Activated CD8-positive, alpha-beta memory T cell treated with anti-CD3 and anti-CD28 coated beads for 4 hours (primary cell): ENCODE measurements at places on chromosomes 3 and 15.

DNA sequence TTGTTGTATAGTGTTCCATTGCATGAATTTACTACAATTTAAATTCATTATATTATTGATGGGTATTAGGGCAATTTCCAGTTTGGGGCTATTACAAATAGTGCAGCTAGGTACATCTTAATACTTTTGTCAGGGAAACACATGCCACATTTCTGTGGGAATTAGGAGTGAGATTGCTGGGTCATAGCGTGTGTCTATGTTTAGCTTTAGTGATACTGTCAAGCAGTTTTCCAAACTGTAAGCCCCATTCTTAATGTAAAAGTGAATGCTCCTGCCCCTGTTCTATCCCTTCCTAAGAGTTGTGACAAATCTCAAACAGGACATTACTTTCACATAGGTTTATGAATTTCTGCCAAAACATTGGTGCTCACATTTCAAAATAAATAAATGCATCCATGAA lies 184.5 kb upstream of the ANKRD28 start:
- no peak for DNase-seq

- no peak for DNase-seq
Observed at GRCh38 chr15:23052522-23052921, 13.2 kb upstream of the TUBGCP5 start.

DNA sequence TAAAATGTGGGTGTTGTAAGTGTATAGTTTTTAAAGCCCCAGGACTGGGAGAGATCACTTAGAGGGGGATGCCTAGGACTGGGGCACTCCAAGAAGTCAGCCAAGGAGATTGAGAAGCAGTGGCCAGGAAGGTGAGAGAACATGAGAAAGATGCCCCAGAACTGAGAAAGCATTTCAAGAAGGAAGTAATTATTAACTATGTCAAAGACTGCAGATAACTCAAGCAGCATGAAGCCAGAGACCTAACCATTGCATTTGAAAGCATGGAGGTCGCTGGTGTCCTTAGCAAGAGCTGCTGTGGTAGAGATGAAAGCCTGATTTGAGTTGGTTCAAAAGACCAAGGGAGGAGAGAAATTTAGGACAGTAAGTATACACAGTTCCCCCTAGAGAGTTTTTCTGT lies 30.6 kb upstream of the SLC2A2 start:
- DNase-seq: no peak

DNA sequence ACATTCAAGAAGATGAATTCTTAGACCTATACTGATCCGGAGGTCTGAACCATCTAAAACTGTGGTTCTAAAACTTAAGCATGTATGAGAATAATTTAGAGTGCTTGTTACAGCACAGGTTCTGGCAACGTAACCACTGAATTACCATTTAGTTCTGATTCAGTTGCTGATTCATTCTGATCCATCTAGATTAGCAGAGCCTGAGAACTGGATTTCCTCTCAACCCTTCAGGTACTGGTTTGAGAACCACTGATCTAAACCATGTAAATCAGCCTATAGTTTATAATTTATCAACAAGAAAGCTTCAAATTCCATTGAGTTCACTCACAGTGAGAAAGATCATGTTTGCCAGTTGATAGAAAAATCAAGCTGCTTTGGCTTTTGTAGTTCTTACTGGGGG lies 1001.1 kb upstream of the EPHA6 start:
- DNase-seq: no peak

DNA sequence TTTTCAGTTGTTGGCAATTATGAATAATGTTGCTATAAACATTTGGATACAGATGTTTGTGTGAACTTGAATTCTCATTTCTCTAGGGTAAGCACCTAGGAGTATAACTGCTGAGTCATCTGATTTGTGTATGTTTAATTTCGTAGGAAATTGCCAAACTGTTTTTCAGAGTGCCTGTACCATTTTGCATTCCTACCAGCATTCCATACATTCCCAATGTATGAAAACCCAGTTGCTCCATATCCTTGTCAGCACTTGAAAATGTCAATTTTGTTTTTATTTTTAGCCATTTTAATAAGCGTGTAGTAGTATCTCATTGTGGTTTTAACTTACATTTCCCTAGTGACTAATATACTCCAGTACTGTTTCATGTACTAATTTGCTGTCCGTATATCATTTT lies 98.5 kb upstream of the TSC22D2 start:
- no peak for DNase-seq

- no peak for DNase-seq
Observed at GRCh38 chr3:29065211-29065785, 215.6 kb upstream of the RBMS3 start.

DNA sequence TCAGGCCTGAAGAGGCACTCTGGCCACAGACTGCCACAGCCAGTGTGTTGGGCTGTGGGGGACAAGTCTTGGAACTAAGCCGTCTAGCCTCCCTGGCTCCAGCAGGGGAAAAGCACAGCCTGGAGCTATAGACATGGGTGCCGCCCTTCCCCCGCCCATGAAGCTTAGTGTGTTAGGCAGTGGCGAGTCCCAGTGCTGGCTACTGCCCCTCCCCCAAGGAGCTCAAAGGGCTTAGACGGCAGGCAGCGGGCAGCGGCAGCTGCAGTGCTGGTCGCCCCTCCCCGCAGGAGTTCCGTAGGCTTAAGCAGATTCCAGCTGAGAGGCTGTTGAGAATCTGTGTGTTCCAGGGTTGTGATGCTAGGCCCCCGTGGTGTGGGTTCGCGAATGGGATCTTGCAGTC lies 135.8 kb upstream of the RORA start:
- no peak for DNase-seq

GRCh38 chr15:57534281-57534680 lies 57.4 kb upstream of the MYZAP start:
- no peak for DNase-seq

GRCh38 chr3:44424758-44425157 lies 52.7 kb downstream of the ZNF445 start:
- no peak for DNase-seq

GRCh38 chr3:187264911-187265310 lies 26.6 kb downstream of the MASP1 start:
- no peak for DNase-seq

DNA sequence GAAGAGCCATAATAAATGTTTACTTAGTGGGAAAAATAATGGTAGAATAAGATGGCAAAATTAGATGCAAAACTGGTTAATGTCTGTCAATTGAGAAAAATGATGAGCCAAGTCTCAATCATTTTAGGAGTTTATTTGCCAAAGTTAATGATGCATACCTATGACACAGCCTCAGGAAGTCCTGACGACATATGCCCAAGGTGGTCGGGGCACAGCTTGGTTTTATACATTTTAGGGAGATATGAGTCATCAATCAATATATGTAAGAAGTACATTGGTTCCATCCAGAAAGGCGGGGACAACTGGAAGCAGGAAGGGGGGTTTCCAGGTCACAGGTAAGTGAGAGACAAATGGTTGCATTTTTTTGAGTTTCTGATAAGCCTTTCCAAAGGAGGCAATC lies 31.5 kb downstream of the CLEC3B start:
- DNase-seq: peak; percentile 6

DNA sequence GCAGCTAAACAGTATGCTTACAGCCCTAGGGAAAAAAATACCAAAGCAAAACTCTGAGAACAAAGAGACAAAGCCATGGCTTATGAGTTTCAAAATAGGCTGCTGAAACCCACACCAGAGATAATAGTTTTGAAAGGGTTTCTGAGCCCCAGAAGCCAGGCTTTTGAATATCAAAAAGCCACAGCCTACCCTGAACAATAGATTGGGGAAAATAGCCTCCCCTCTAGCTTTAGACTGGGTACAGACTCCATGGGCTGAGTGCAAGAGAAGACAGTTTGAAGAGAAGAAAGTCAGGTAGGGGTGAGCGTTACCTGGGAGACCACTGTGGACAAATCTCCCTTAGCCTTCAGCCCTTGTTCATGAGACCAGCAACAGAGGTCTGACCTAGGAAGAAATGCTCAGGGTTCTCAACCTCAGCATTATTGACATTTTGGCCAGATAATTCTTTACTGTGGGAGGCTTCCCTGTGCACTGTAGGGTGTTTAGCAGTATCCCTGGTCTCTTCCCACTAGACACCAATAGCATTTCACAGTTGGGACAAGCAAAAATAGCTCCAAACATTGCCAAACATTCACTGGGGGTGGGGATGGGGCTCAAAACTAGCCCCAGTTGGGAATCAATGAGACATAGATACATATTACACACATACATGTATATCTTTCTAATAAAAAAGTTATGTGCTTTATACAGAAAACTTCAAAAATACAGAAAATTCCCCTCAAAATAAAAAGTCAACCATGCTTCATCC lies 11.6 kb upstream of the TAFA4 start:
- no peak for DNase-seq

DNA sequence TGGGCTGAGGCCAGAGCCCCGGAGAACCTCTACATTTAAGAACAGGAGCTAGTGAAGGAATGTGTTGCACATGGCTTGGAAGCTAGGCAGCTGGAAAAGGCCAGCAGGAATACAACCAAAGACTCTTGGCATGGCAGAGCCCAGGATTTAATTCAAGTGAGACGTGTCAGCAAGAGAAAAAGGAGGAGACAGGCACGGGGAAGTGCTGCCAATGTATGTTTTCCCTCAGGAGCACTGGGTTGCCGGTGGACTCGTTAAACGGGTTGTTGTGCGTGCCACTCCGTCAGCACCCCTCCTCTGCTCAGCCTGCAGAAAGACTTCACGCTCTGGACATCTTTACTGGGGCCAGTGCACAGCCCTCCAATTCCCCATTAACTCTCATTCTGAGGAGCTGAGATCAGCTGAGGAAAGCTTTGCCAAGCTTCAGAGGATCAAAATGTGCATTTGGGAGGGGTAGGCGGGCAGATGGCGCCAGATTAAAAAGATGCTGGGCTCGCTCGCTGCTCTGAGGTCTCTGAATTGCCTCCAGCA lies 103.7 kb downstream of the PDZRN3 start:
- DNase-seq: no peak
